Amygdala (tissue), 56 donors: ENCODE measurements at places on chromosomes 12 and 14.

GRCh38 chr12:102201436-102202061 lies 3.9 kb upstream of the PMCH start:
- DNase-seq, result no peak

- DNase-seq, result no peak
Observed at GRCh38 chr12:45483571-45483970, 245.9 kb upstream of the ARID2 start.

GRCh38 chr12:20314328-20314727 lies 54.0 kb upstream of the PDE3A start:
- no peak for DNase-seq

- no peak for DNase-seq
Observed at GRCh38 chr12:92784356-92784755, 81.6 kb downstream of the PLEKHG7 start.

- no peak for DNase-seq
Observed at GRCh38 chr12:127381681-127382080, 885.3 kb upstream of the TMEM132C start.

GRCh38 chr12:67572492-67572891 lies 76.1 kb upstream of the DYRK2 start:
- no peak for DNase-seq

GRCh38 chr12:115872919-115873357 lies 404.6 kb downstream of the MED13L start:
- DNase-seq, result no peak

- no peak for DNase-seq
Observed at GRCh38 chr12:16121953-16122352, 155.5 kb downstream of the SLC15A5 start.

GRCh38 chr14:60815371-60815770 lies 80.8 kb downstream of the MNAT1 start:
- no peak for DNase-seq

DNA sequence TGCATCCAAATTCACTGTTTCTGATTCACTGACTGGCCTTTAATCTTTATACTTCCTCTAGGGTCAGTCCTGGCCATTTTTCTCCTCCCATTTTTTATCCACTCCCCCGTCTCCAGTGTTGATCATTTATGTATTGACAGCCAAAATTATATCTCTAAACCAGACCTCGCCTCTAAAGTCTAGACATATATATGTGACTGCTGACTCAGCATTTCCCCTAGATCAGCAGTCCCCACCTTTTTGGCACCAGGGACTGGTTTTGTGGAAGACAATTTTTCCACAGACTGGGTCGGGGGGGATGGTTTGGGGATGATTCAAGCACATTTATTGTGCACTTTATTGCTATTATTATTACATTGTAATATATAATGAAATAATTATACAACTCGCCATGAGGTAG lies 88.3 kb upstream of the DAAM1 start:
- DNase-seq, result no peak

GRCh38 chr14:24399447-24399822 lies 632 bp downstream of the NYNRIN start:
- DNase-seq, result no peak

- DNase-seq, result no peak
Observed at GRCh38 chr14:97703006-97703760, 906.0 kb downstream of the VRK1 start.

GRCh38 chr14:61406675-61407074 lies 85.3 kb downstream of the PRKCH start:
- DNase-seq, result no peak

- peak; percentile 18 for DNase-seq
Observed at GRCh38 chr14:104639885-104640548, 35.4 kb upstream of the TMEM179 start.

DNA sequence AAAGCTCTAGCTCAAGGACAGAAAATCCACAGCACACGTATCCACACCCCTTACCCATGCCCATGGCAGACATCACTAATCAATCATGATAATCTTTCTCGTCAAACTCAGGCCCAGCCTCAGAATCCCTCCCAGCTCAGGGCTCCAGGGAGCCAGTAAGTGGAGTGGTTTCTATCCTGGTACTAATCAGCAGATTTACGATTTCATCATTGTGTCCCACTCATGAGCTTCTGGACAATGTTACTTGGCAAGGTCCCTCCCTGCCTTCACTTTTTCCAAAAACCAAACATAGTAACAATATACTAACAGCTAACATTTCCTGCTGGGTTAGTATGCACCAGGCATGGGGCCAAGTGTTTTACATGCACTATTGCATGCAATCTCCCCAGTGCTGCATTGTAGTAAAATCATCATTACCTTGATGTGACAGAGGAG lies 45.8 kb upstream of the NCOR2 start:
- DNase-seq, result no peak

DNA sequence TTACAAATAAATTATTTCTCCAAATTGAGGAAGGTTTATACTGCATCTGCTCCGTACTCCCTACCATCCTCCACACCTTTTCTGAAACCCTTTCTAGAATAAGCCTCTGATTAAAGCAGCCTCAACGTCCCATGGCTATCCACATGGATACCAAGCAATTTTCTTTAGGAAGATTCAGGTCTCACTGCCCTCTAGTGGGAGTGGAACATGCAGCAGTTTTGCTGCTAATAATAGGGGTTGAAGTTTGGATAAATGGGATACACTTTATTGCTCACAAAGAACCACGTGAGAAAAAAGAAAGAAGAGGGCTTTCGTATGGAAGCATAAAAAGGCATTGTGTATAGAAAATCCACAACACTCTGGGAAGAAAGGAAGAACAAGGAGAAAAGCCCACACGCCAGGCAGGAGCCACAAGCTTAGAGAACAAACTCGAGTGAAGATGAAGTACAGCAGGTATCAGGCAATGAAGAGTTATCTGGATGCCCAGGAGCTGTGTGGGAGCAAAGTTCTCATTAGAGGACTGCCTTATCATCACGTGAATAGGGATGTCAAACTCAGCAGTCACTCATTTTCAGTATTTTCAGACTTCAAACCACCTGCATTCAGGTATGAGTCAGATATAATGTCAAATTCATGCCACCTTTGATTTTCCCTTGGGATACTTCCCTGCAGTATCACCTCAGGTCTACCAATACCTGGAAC lies 45.8 kb downstream of the CCER1 start:
- no peak for DNase-seq

GRCh38 chr14:85619851-85620250 lies 89.9 kb downstream of the FLRT2 start:
- no peak for DNase-seq

DNA sequence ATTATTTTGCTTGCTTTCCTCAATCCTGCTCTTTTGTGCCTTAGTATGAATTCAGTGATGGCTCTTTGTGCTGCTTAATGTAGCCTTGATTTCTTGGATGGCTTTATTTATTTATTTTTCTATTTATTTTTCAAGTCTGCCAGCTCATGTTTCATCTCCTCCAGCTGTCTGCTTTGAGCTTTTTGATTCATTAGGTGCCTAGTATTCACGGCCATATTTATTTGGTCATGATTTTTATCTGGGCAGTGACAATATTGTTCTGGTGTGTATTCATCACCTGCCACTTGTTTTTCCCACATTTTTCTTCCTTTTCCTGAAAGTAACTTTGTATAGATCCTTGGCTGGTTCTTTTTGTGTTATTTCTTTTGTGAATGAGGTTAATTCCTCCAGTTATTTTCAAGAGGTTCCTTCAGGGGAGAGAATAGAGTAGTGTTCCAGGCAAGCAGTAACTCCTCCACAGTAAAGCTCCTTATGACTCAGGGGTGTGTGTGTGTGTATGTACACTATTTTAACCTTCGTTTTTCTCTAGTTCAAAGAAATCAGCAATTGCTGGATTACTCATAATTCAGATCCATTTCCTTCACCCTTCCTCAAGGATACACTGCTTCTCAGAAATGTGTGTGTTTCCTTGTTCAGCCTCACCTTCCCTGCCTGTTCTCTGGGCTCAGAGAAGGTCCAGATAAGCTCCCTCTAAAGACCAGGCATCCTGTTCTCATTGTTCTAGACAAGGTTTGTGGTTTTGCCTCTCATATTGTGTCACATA lies 51.6 kb upstream of the PMCH start:
- DNase-seq, result no peak

GRCh38 chr12:114680604-114681069 lies 3.3 kb downstream of the TBX3 start:
- no peak for DNase-seq

DNA sequence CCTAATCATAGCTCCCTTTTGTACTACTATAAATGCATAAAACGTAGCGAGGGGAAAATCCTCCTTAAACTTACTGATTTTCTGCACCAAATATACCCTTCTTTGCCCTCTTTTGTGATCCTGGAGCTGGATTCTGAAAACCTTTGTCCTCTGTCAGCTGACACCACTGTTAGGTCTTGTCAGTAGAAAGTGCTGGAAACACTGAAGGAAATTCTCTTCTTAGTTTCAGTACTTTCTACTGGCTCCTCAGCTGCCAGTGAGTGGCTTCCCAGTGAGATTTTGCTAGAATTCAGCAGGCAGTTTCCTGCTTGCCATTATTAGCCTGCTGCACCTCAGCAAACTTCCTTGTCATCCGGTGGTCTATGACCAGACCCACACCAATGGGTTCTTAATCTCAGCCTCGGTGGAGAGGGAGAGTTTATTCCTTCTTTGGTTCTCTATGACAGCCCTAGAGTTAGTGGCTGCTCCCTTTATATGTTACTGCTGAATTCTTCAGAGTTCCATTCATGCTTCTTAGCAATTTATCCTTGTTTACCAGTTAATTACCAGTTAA lies 476.2 kb downstream of the FSCB start:
- DNase-seq, result no peak

GRCh38 chr14:34257505-34257904 lies 204.5 kb downstream of the SPTSSA start:
- no peak for DNase-seq
